ENCODE measurements at places on chromosomes 16 and 17. TPM values are rescaled to one million over a fixed set of nuclear protein-coding genes. Genes with fewer than 3 reads are reported as not detected.

DNA sequence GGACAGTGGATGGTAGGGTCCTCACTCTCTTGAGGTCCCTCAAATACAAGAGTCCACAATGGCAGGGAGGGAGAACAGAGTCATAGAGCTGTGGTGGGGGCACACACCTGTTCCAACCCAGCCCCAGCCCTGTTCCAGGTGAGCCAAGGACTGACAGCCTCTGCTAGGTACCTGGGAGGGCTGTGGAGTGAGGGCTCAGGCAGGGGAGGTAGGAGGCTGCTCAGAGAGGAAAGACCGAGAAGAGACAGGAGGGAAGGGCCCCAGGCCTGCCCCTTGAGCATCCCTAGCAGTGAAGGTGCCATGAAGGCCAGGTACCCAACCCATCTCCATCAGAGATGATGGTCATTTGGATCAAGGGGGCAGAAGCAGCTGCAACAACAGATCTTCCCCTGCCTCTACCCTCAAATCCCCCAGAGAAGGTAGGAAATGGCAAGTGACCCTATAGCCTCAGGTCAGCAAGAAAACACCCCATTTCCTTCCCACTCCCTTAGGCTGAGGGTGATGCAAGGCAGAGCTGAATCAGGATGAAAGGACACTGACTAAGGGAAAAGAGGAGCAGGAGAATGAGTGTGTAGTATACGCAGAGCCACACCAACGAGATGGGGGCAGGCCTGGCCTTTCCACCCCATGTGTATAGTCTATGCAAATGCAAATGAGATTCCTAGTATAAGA, 28.6 kb downstream of the CD300LG start:
- DNase-seq = no peak

The MYO15A gene
- 8.3 TPM for total RNA-seq

The SLC35G6 gene
- total RNA-seq = not detected

The ADAD2 gene
- 0.91 TPM for total RNA-seq

The KRTAP9-4 gene
- total RNA-seq = not detected

DNA sequence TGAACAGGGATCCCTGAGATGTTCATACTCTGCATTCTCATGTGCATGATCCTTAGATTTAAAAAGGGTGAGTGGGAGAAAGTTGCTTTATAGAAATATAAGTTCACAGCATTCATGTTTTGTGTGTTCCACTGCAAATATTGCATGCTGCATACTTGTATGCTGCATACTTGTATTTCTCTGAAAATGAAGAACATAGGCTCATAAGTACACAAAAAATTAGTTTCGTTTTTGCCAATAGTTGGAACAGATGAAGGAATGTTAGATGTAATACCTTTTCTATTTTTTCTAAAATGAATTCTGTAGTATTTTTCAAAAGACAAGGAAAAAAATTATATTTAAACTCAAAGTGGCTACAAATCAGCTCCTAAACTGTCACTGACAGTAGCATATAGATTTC, 79.0 kb downstream of the NFAT5 start:
- DNase-seq = no peak

DNA sequence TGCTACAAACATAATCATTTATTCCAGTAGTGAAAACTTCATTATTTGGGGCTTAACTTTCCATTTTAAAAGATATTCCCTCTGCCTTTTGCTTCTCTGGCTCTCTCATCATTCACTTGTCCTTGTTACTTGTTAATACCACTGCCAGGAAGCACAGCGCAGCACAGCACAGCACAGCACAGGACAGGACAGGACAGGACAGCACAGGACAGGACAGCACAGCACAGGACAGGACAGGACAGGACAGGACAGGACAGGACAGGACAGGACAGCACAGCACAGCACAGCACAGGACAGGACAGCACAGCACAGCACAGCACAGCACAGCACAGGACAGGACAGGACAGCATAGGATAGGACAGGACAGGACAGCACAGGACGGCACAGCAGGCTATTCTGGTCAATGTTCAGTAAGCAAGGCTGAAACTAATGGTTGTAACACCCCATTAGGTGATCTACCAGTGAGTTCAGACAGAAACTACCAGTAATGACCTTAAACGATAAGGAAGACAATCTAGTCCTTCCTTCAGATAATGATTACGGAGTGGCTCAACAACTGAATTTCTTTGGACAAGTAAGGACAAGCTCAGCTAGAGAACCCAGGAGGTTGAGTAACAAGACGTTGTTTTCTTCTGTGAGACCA, 31.9 kb downstream of the COG1 start:
- no peak for DNase-seq

DNA sequence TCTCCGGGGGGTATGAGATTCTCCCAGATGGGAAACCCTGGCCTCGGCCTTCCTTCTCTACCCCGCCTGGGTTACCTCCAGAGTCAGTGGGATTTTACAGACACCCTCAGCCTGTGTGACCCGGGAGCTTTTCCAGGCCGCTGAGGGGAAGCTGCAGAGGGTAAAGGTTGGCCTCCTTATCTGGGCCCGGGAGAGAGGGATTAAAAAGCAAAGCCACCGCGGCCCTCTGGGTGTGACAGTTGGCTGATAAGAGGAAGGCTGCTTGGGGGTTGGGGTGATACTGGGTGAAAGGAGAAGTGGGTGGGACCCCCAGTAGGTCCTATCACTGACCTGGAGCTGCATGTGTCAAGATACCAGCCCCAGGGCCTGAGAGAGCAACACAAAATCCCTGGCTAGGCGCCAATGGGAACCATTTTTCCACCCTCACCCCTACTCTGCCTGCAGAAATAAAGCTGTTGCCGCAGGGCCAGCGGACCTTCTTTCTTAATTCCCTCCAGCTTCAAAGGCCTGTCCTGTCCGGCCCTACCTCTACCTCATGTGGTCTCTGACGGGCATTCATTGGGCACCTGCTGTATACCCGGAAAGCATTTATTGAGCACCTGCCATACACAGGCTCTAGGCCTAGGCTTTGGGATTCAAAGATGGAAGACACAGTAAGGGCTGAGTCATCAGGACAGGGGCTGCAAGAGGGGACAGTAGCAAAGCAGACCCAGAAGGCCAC, 77.6 kb upstream of the GSE1 start:
- no peak for DNase-seq

DNA sequence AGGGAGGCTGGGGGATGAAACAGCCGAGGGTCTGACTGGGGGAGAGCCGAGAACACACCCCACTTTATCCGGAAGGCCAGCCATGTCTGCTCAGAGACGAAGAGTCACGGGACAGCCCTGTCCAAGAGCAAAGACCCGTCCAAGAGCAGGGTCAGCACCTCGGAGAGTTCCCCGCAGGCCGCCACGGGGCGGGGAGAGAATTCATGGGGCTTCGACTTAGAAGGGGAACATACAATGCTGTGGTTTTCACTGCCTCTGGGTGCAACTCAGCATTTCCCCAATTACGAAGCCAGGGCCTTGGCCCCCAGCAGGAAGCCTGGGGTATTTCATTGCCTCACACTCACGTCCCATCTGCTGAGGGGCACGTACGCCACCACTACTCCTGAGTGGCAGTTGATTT, 59.3 kb downstream of the JPH3 start:
- no peak for DNase-seq

DNA sequence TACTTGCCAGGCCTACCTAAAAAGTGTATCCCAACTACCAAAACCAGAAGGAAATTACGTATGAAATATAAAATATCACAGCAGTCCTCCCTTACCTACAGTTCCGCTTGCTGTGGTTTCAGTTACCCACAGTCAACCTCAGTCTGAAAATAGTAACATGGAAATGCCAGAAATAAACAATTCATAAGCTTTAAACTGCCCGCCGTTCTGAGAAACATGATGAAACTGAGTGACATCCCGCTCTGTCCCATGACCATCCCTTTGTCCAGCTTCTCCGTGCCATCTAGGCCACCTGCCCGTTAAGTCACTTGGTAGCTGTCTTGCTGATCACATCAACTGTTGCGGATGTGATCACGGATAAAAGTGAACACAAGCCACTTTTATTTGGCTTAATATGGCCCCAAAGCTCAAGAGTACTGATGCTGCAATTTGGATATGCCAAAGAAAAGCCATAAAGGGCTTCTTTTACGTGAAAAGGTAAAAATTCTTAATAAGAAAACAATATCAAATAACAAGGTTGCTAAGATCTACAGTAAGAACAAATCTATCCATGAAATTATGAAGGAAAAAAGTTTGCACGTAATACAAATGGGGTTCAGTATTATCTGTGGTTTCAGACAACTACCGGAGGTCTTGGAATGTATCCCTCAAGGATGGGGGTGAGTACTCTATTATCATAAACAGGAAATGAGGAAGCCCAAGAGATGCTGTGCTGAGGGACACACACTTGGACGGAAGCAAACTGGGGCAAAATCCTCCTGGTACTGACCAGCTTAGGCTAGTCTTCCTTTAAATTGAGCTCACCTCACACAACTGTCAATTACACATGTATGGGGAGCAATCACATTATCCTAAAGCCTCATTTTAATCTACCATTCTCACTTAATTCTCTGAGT, 8.2 kb downstream of the USP22 start:
- no peak for DNase-seq

The CFAP52 gene
- total RNA-seq = not detected

- no peak for DNase-seq
These were observed 206.3 kb downstream of the RAB11FIP4 start for GRCh38 chr17:31597646-31598398.

- DNase-seq = peak; percentile 71
These were observed 7.3 kb upstream of the VEZF1 start for GRCh38 chr17:57995076-57995956.

DNA sequence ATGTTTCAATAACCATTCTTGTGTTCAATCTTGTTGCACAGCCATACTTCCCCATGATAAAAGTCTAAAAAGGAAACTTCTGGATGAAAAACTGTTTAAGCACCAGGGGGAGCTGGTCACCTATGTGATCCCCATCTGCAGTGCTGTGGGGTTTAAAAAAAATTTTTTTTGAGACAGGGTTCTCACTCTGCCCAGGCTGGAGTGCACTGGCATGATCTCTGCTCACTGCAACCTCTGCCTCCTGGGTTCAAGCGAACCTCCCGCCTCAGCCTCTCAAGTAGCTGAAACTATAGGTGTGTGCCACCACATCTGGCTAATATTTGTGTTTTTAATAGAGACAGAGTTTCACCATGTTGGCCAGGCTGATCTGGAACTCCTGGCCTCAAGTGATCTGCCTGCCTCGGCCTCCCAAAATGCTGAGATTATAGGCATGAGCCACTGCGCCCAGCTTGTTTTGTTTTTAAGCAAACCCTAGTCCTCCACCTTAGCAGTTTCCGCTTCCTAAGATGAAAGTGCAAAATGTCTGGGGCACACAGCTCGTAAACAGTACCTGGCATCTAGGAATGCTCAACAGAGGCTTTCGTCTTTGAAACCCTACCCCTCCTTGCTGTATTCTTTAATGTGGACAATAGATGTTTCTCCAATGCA, 25.4 kb downstream of the DNAJA2 start:
- no peak for DNase-seq

DNA sequence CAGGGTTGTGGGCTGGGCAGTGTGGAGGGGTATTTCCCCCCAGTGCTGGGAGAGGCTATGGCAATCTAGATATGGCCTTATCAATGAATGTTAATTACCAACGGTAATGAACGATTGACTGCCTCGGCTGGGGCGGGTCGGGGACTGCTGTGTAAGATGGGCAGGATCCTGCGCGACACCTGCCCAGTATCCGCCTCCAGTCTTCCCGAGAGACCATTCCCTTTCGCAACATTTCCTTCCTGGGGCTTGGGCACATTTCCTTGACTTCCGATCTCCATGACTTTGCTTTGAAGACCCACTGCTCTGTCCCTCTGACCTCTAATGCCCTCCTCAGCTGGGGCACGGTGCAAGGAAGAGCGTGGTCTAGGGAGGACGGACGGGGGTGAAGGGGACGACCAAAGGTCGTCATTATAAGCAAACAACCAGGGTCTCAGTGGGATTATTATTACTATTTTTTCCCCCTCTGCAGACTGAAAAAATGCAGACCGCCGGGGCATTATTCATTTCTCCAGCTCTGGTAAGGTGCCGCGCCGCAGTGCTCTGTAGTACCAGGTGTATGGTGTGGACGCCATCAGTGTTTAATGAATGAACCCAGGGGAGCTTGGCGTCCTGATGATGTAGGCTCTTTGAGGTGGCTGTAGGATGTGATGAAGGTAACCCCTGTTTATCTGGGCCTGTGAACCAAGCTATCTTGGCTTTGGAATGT, 506 bp downstream of the ATP5MC1 start:
- no peak for DNase-seq

- DNase-seq = peak; percentile 32
These were observed 1.0 kb downstream of the IRX3 start for GRCh38 chr16:54285414-54286089.

DNA sequence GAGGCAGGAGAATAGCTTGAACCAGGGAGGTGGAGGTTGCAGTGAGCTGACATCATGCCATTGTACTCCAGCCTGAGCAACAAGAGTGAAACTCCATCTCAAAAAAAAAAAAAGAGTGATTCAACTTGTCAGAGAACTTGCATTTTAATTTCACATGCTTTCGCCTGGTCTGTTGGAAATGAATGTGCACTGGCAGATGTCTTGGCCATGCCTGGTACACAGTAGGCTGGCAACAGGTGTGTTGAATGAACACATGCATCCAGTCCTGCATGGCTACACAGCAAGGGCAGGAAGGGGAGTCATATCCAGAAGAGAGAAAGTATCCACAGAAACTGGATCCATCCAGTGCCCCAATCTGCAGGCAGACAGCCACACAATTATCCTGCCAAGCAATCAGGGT, 11.5 kb downstream of the COG4 start:
- DNase-seq = no peak

The MAP2K6 gene
- total RNA-seq = 5.4 TPM

The FOXN1 gene
- 0.64 TPM for total RNA-seq

The SPATA22 gene
- total RNA-seq = 13.5 TPM

- no peak for DNase-seq
These were observed 4.5 kb downstream of the VMP1 start for GRCh38 chr17:59711936-59712335.

DNA sequence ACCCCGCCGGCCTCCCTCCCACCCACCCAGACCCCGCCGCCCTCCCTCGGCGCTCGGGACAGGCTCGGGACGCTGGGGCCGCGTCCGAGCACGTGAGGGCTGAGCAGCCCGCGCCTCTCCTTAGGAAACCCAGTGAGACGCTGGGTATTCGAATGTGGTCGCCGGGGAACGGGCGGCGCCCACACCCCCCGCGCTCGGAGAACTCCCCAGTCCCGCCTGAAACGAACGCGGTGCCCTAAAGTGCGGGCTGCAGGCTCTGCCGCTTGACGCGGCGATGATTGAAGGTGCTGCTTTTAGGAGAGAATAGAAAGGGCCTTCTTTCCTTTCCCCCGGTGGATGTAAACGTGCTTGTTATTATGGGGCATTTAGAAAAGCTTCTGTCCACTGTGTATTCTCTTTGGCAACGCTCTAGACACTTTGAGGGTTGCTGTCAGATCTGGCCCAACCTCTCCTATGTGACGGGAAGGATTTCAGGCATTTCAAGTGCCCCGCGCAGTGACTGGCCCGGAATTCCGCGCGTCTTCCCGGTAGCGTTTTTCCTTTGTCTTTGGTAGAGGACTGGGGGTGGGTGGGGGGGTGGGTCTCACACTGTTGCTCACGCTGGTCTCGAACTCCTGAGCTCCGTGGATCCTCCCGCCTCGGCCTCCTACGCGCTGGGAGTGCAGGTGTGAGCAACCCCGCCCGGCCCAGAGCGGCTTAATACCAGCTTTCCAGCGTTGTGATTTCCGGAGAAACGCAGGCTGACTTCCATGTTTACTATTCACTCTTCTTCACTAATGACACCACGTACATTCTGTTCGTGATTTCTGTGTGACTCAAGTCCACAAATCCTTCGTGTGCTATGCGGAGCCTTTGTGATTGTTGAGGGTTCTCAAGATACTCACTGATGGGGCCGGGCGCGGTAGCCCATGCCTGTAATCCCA, 21.8 kb upstream of the FOXK2 start:
- no peak for DNase-seq

The PRKCA gene
- 26.5 TPM for total RNA-seq
